ENCODE measurements at places on chromosomes 1 and 21.

DNA sequence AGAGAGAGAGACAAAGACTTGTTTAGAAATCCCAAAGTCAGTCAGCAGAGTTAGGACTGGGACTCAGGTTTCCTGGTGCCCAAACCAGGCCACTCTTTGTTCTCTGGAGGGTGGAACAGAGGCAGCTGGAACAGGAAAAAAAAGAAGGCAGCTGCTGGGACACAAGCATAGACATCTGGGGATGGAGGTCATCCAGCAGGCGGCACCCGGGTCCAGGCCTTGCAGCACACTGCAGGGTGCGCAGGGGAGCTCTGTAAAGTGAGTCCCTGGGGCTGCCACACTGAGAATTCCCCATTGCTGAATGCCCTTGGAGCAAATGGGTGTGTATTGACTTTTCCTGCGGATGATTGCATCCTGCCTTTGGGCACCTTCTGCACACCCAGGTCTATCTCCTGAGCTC lies 222.9 kb upstream of the CSF3R start:
- DNase-seq: no peak

GRCh38 chr1:158516966-158517365 lies 37.2 kb downstream of the OR6Y1 start:
- DNase-seq: no peak

DNA sequence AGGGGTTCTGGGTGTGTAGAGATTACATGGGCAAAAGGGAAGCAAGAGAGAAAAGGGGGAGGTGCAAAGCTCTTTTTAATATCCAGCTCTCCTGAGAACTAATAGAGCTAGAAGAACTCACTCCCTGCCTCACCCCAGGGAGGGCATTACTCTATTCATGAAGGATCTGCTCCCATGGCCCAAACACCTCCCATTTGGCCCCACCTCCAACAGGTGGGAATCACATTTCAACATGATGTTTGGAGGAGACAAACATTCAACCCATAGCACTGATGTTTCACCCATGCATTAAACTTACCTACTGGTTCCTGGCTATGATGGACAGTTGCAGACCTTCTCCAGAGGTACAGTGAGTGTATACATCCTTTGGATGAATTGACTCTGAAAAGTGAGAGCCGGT lies 7.3 kb upstream of the JUN start:
- no peak for DNase-seq

- DNase-seq: no peak
Measured at GRCh38 chr1:36920801-36921405, 113.4 kb downstream of the GRIK3 start.

GRCh38 chr21:21345296-21345695 lies 347.1 kb downstream of the NCAM2 start:
- no peak for DNase-seq

- no peak for DNase-seq
Measured at GRCh38 chr21:36395353-36396111, 10.3 kb downstream of the CHAF1B start.

DNA sequence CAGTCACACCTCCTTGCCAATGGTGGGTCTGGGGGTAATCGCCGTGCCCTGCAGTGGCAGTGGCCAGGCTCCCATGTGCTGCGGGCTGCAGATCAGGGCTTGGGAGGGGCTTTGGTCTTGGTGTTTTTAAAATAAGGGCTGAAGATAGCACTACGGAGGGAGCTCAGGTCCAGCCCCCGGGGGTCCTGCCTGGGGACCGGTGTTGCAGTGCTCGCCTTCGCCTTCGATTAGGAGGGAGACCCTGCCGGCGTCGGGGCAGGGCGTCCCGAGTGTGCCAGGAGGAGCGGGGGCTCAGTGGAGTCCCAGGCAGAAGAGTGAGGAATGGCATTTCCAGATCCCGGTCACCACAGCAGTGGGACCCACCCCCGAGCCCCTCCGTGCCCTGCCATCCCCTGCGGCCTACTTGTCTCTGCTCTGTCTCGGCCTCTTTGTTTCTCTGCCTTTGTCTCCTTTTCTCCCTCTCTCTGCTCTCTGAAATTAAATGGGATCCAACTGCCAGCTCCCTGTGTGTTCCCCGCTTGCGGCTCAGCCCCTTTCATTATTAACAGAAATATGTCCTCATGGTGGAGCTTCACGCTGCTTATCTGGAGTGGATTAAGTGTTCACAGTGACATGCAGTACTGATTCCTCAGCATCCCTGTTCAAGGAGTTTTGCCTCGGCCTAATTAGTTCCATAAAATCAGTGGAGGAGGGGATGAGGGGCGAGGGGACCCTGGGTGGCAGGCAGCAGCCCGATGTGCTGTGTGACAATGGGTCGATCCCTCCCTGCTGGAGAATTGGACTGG lies 44.4 kb downstream of the DMRTB1 start:
- peak; percentile 3 for DNase-seq

GRCh38 chr1:183905508-183906113 lies 100.7 kb downstream of the RGL1 start:
- DNase-seq: no peak

GRCh38 chr1:209416716-209417115 lies 166.8 kb upstream of the CAMK1G start:
- DNase-seq: no peak

DNA sequence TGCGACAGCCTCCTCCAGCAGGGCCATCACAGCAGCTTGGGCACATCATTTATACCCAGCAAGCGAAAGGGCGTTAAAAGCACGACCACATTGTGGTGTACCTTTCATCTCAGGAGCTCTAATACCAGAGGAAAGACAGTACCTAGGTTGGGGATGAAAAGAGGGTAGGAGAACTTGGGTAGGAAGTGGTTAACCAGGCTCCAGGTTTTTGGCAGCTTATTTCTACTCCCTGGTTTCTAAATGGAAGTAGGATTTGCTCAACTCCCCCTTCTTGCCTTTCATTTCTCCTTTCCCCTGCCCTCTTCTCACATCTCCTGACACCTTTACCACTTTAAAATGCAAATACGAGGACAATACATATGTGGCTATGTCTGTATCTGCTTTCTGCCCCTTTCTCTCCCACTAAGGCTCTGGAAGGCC lies 30.2 kb downstream of the FAM177B start:
- no peak for DNase-seq

GRCh38 chr1:152460529-152460899 lies 46.5 kb upstream of the CRNN start:
- no peak for DNase-seq

- no peak for DNase-seq
Measured at GRCh38 chr1:17264470-17264869, 15.6 kb downstream of the PADI3 start.

- DNase-seq: no peak
Measured at GRCh38 chr1:117886101-117886795, 43.2 kb downstream of the GDAP2 start.

GRCh38 chr1:173663159-173663558 lies 6.5 kb downstream of the ANKRD45 start:
- DNase-seq: no peak

GRCh38 chr1:43463479-43463878 lies 9.7 kb upstream of the HYI start:
- no peak for DNase-seq

- no peak for DNase-seq
Measured at GRCh38 chr1:35432231-35432630, 125.0 kb downstream of the KIAA0319L start.

DNA sequence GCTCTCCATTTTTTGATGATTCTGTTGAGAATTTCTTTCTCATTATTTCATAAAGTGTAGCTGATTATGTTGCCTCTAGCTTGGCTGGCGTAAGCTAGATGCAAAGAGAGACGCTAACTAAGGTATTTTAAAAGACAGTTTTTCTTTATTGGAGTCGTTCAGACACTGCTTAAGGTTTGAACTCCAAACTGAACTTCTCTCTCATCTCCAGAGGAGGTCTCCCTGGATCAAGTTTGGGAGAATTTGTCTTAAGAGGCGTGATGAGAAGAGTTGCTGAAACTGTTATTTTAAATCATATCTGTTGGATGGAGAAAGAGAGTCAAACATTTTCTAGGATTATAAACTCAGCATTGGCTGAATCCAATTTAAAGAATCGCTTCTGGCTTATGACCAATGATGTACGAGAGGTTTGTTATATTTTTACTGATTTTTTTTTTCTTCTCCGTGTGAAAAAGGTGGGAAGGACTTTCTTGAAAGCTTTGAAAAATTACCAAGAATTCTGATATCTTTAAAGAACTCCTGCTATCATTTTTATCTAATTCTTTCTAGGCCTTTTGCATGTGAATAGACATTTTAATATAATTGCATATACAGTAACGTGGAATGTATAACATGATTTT lies 34.0 kb downstream of the MAP3K7CL start:
- no peak for DNase-seq

DNA sequence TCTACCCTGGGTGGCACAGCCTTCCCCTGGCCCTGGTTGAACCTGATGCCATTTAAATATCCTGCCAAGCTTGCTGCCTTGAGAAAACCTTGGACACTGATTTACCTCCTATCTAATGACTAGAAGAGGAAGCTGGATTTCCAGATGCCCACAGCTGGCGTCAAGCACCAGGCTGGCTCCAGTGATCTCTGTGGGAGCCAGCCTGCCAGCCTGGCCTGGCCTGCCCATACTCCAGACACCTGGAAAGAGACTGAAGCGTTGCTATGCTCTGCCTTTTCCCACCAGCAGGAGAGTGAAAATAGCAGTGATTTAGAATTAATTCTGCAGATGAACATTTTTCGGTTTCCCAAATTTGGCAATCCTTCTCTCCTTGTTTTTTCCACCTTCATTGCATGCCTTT lies 11.5 kb upstream of the EIF4G3 start:
- DNase-seq: no peak

DNA sequence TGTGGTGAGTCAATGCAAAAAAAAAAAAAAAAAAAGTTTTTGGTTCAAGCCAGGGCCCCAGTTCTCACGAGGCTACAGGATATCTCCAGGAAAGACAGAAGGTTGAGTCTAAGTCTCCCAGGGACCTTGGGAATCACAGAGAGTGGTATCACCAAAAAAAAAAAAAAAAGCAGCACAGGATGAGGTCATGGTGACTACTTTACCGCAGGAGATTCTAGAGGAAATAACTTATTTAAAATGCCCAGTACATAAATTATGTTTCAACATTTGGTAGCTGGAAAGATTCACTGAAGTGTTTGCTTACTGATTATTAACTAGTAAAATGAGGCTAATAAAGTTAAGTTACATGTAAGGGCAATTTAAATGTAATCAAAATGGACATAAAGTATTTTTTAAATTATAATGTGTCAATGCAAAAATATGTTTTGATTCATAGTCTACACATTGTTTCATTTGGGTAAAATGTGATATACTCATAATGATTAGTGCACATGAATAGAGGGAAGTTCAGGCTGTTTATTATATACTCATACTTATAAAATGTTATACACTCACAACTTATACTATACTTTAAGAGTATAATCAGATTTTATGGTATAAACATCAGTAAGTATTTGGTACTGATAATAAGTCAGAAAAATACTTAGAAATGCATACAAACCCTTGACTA lies 84.1 kb downstream of the PLPPR5 start:
- no peak for DNase-seq

DNA sequence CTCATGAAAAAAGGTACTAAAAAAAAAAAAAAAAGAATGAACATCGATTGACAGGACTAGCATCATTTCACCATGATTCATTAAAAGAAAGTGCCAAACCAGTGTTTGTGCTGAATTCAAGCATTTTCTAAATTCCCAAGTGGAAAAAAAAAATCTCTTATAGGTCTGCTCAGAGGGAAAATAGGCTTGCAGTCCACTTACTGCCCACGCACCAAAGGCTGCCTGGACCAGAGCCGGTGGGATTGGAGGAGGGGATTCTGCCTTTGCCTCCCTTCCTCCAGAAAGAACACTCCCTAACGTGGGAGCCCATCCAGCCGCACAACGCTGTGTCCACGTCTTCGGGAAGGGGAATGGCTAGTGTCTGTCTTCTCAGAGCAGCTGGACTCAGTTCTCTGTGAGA lies 5.5 kb upstream of the TRAPPC10 start:
- DNase-seq: peak; percentile 69

GRCh38 chr21:35573472-35574374 lies 486.6 kb downstream of the SETD4 start:
- no peak for DNase-seq

DNA sequence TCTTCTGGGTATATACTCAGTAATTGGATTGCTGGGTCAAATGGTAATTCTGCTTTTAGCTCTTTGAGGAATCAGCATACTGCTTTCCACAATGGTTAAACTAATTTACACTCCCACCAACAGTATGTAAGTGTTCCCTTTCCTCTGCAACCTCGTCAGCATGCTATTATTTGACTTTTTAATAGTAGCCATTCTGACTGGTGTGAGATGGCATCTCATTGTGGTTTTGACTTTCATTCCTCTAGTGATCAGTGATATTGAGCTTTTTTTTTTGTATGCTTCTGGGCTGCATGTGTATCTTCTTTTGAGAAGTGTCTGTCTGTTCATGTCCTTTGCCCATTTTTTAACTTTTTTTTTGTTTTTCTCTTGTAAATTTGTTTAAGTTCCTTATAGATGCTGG lies 279.4 kb downstream of the PTGER3 start:
- DNase-seq: no peak

- DNase-seq: no peak
Measured at GRCh38 chr1:232014941-232015340, 388.4 kb downstream of the DISC1 start.

- peak; percentile 69 for DNase-seq
Measured at GRCh38 chr1:236997882-236998281, 6.4 kb downstream of the MT1HL1 start.

- DNase-seq: no peak
Measured at GRCh38 chr1:166489356-166489669, 322.5 kb upstream of the FAM78B start.

DNA sequence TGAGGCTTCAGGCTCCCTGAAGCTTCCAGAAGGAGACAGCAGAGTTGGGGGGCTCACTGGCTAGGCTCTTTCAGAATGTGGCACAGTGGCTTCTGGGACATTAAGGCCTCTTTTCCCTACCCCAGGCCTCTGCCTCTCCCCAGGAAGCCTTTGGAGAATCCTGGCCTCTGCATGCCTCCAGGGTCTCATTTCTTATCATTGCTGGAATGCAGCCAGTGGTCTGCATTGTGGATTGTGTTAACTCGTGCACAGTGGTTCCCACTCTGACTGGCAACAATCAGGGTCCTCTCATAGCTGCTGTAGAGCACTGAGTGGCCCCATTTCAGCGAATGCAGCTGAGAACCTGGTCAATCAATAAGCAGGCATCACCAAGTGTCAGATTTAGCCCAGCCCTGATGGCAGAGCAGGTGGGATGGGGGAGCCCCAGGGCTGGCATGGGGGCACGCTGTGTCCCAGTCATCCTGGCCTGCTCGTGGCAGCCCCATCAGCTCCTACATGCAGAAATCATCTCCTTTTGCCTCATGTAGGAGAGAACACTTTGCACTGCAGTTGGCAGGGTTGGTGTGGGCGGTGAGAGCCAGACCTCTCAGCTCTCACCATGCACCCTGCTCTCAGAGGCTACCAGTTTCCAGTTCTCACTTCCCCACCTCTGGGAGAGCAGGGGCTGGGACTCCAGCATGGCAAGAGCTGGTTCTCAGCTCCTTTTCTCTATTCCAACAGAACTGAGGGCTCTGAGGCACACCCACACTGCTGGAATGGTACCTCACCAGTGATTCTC lies 13.4 kb downstream of the ADORA1 start:
- no peak for DNase-seq
